ENCODE measurements at places on chromosomes 1 and 21. TPM values are rescaled to one million over a fixed set of nuclear protein-coding genes. Genes with fewer than 3 reads are reported as not detected.

CXADR gene
- polyA plus RNA-seq: 0.48 TPM

LRRC7 gene
- polyA plus RNA-seq: 14.1 TPM

GBP4 gene
- 3.3 TPM for polyA plus RNA-seq

CAMK1G gene
- polyA plus RNA-seq: 0.37 TPM

KCNC4 gene
- 8.8 TPM for polyA plus RNA-seq

KRTAP24-1 gene
- polyA plus RNA-seq: not detected

BATF3 gene
- polyA plus RNA-seq: 1.8 TPM

ARHGEF16 gene
- polyA plus RNA-seq: 0.38 TPM

USP1 gene
- 42.0 TPM for polyA plus RNA-seq

CHI3L1 gene
- polyA plus RNA-seq: 0.88 TPM

PLPPR4 gene
- polyA plus RNA-seq: 5.9 TPM

TACSTD2 gene
- polyA plus RNA-seq: 0.17 TPM

IFI44 gene
- 9.4 TPM for polyA plus RNA-seq

GSTM5 gene
- polyA plus RNA-seq: 48.0 TPM

GBP1 gene
- polyA plus RNA-seq: 5.1 TPM

LINGO4 gene
- polyA plus RNA-seq: 0.26 TPM

NMNAT2 gene
- polyA plus RNA-seq: 2.5 TPM

SPRR2F gene
- not detected for polyA plus RNA-seq
